ENCODE measurements at places on chromosomes 7 and 10. TPM values are rescaled to one million over a fixed set of nuclear protein-coding genes. Genes with fewer than 3 reads are reported as not detected.

GRCh38 chr7:96306385-96307125, 15.3 kb downstream of the SLC25A13 start:
- no peak for DNase-seq

DNA sequence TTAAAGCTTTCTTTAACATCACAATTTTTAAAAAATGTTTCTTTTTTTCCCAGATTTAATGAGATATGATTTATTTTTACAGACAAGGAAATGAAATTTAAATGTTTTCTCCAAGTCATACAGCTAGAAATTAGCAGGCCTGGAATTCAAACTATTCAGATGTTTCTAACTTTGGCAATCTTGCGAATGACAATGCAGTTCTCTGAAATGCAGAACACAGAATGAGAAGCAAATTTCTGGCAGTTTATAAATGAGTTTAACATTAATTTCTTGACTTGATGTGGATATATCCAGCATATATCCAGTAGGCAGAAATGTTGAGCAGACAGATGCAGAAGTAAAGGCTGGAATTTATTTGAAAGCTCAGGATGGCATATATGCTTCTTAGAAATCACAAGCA, 227.5 kb downstream of the THSD7A start:
- no peak for DNase-seq

- no peak for DNase-seq
Measured at GRCh38 chr10:12643279-12643678, 293.9 kb downstream of the CAMK1D start.

AFAP1L2 gene
- total RNA-seq = 30.4 TPM

CLDN12 gene
- total RNA-seq = 55.3 TPM

CCL26 gene
- total RNA-seq = not detected

DNA sequence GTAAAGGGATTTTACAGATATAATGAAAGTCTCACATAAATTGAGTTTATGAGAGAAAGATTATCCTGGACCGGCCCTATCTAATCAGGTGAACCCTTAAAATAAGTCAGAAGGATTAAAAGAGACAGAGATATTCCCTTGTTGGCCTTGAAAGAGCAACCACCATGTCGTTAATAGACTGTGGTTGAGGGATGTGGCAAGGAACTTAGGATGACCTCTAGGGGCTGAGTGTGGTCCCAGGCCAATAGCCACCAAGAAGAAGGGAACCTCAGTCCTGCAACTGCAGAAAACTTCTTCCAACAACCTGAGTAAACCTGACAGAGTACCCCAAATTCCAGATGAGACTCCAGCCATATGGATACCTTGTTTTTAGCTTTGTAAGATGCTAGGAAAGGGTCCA, 121.5 kb downstream of the POLR1F start:
- DNase-seq = no peak

GRCh38 chr7:157904211-157904865, 567.5 kb downstream of the DNAJB6 start:
- DNase-seq = peak; percentile 46

GPR37 gene
- total RNA-seq = not detected

GRCh38 chr10:121112579-121113384, 261.6 kb downstream of the WDR11 start:
- DNase-seq = no peak

GRCh38 chr10:127915324-127915723, 8.4 kb downstream of the PTPRE start:
- DNase-seq = no peak

DNA sequence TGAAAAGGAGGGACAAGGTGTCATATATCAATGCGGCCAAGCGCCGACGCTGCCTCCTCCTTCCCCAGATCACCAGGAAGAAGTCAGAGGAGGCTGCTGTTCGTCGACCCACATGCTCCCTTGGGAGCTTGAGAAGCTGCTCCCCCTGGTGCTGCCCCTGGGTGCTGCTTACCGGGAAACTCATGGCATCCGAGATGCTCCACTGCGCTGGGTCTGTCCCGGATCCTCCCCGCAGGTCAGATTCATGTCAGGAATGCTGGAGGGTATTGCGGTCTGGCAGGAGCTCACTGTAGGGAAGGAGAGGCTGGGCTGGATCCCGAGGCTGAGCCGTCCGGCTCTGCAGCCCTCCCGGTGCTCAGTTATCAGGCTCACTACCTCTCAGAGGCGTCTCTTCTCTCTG, 123.7 kb upstream of the FAM20C start:
- no peak for DNase-seq

KIF11 gene
- total RNA-seq = not detected

DNA sequence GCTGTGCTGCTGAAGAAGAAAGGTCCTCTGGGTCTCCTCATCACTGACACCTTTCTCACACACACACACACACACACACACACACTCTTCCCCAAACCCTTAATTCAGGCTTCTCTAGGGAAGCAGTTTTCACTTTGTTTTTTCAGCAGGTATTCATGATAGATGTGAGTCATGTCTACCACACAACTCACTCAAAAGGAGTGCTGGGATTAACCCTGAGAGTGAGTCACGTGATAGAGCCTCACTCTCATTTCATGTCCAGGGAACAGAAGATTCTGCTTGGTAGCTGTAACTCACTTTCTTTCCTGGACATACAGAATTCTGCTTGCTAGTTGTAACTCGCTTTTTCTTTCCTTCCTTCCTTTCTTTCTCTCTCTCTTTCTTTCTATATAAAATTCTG, 45.4 kb downstream of the VIM start:
- DNase-seq = no peak

GRCh38 chr7:141785706-141786552, 4.1 kb upstream of the TAS2R5 start:
- no peak for DNase-seq

- DNase-seq = peak; percentile 61
Measured at GRCh38 chr10:110207011-110207804, at the start of gene MXI1. Gene MXI1 (plus strand): TSS chr10:110207605. CDS start chr10:110207809, 204 bp downstream.

ZNF365 gene
- total RNA-seq = not detected

LIPJ gene
- total RNA-seq = not detected

DNA sequence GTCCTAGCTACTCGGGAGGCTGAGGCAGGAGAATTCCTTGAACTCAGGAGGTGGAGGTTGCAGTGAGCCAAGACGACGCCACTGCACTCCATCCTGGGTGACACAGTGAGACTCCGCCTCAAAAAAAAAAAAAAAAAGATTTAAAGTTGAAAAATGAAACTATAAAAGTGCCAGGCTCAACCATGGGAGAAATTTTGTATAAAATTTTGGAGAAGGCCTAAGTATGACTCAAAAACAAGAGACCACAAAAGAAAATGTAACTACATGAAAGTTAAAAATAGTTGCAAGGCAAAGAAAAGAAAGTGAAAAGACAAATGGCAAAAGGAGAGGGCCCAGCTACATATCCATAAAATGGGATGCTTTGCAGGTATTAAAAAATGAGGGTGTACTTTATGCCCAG, 104.1 kb downstream of the ARHGAP22 start:
- no peak for DNase-seq

ZCCHC24 gene
- 180 TPM for total RNA-seq

FRMPD2 gene
- total RNA-seq = not detected

- DNase-seq = no peak
Measured at GRCh38 chr7:12690041-12690878, 2.8 kb downstream of the ARL4A start.

- no peak for DNase-seq
Measured at GRCh38 chr7:119436882-119437281, 836.1 kb upstream of the KCND2 start.

- DNase-seq = no peak
Measured at GRCh38 chr10:70459061-70459773, 17.7 kb upstream of the NODAL start.

- DNase-seq = no peak
Measured at GRCh38 chr10:99370993-99371392, 41.8 kb downstream of the CNNM1 start.

DNA sequence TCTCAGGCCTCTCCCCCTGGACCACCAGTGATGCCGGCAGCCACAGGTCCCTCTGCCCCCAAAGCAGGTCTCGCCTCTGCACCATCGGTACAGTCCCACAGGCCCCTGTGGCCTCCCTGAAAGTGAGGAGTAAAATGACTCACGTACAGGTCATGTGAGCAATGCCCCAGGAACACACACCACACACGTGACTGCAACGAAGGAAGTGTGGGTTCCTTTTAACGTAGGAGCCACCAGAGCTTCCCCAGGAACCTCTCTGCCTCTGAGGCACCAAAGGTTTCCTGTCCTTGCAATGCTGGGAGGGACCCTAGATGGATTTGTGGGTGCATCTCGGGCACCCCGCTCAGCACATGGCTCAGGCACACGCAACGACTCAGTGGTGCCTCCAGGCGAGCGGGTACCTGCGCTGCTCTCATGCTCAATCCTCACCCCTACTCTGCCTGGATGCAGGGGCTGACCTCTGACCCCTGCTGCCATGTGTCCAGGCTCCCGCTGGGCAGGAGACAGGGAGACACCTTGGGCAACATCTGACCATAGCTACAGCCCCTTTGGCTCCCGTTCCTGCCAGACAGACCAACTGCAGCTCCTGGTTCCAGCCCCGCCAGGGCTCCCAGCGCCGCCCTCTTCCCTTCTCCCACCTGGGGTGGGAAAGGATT, 120.7 kb downstream of the PRKAG2 start:
- no peak for DNase-seq

UCN3 gene
- not detected for total RNA-seq

CRHR2 gene
- total RNA-seq = 3.1 TPM

GRCh38 chr7:4807598-4808016, 32.2 kb downstream of the AP5Z1 start:
- no peak for DNase-seq

ELMO1 gene
- 40.8 TPM for total RNA-seq

DNA sequence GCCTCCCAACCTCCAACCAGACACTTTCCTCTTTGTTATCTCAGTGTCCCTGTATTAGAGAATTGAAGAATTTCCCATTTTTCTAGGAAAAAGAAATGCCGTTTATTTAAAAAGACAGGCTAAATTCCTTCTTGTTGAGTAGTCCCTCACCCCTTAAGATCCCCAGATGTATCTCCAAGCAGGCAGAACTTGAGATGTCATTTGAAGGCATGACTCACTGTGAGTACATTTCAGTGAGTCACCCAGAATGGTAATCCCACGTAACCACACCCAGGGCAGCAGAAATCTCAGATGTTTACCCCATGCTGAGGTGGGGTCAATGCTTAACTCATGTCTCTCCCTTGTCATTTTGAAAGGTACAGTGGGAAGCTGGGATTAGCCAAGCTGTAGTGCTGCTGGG, 4.4 kb downstream of the ZNF655 start:
- DNase-seq = no peak

DNA sequence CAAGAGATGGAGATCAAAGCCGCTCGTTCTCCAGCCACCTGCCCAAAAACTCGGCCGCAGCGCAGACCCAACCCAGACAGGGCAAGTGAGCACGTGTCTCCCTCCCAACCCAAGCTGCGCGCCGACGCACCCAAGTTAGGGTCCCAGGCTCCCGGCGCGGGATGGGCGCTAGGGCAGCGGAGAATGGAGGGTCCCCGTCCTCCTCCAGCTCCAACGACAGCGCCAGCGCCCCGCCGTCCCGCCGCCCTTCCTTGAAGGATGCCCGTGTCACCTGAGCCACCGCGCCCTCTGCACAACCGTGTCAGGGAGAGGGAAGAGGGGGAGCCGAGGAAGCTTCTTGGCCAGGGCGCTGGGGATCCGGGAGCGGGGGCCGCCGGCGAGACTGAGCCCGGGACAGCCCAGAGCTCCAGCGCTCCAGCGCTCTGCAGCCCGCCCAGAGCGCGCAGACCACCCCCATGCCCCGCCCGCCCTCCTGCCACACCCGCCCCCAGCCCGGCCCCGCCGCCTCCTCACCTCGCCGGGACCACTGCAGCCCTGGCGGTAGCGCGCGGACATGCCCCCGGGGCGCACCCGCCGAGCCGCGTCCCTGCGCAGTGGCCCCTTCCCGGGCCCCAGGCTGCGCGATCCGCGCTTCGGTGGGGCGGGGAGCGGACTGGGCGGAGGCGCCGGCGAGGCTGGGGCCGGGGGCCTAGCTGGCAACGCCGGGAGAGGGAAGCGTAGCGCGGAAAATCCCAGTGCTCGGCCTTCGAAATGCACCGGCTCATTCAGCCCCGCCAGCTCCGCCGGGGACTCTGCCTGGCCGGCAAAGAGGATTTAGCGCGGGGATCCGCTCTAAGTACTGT, at the start of gene SLC16A12:
SLC16A12 (minus strand) TSS at position 424 of the 842 bp plus-strand sequence. CDS start 73,016 bp downstream, outside the sequence.
- DNase-seq = no peak

DNA sequence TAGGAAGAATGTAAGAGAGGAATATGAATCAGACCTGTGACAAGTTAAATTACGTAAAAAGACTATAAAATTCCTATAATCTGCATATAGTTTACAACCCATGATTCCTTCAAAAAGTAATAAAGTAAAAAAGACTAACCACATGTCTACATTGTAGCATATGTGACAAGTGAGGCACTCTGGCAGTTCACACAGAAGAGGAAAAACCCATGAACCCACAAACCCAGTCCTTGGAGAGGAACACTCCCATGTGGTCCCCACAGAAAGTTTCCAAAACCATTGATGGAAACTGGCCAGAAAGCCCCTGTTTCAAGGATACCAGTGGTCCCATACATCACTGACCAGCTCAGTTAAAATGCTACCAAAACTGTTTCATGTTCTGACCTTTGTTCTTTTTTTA, 15.7 kb downstream of the KDM7A start:
- no peak for DNase-seq

DNA sequence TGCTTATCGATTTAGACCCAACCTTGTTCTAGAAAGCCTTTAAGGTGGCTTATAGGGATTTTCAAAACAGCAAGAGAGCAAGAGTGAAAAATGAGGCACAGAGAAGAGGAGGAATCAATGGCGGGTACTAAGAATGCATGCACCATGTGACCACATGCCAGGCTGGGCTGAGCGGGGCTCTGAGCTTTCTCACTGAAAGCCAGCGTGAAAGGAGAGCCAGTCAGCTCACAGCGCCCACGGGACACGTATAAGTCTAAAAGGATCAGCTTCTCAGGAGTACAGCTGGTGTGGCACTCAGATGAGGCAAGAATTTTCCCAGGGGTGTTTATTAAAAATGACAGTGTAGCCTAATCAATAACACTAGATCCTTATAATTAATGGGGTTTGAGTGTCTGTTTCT, 114.3 kb downstream of the SLIT1 start:
- DNase-seq = no peak

GRCh38 chr7:136062625-136063325, 85.6 kb upstream of the MTPN start:
- no peak for DNase-seq

ICA1 gene
- 18.3 TPM for total RNA-seq
